Activated effector memory CD4-positive, alpha-beta T cell treated with Interleukin-2 at 50 U/mL for 16 hours (primary cell): ENCODE measurements at places on chromosomes 3 and 15.

DNA sequence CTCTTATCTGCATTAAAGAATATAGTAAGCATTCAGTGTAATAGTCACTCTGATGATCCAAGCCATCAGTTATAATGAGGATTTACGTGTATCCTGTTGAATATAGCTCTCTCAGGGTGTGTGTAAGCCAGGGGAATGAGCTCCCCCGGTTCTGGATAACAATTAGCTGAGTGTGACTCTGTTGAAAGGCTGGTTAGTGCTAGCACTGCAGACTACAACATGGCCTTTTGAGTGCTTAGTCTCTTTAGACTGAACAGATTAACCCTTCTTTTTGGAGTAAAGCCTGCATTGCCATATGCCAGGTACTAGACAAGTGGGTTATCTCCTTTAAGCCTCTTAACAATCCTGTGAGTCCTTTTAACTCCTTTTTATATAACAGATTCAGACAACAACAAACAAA lies 119.5 kb downstream of the TMEM108 start:
- no peak for DNase-seq

GRCh38 chr3:46427916-46428833 lies 21.1 kb downstream of the CCRL2 start:
- DNase-seq, result no peak

DNA sequence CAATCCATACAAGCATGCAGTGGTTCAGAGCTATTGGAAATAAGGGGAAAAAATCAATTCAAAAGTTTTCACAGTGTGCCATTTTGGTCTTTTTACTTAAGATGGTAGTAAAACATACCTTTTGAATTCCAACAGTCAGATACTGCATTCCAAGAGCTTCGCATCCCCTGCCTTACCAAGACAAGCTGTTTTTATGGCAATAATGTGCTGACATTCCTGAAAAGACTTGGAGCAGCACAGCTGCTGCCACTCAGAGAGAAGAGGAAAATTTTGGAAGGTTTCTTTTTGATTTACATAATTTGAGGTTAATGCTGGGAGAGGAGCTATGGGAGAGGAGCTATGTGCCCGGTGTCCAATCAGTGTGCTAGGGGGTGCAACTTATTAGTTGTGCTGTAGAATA lies 148.3 kb downstream of the FEZF2 start:
- DNase-seq, result no peak

GRCh38 chr15:85298941-85299340 lies 81.5 kb upstream of the AKAP13 start:
- DNase-seq, result no peak

DNA sequence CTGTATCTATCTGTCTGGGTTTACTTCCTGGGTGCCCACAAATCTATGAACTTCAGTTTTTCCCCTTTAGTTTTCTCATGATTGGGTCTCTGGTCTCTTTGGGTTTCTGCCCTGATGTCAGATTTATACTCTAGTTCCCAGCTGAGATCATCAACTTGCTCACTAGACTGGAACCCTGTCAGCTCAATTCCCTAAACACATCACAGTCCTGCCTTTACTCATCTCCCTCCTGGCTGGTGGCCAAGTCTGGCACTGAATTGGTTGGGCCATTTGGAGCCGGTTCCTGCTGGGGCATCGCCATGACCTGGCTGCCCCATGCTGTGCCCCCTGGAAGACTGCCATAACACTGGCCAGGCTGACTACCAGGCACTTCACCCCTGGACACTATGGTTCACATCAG lies 345.3 kb downstream of the CHST2 start:
- DNase-seq, result no peak

- DNase-seq, result peak; percentile 11
These were observed 13.7 kb downstream of the CELF6 start for GRCh38 chr15:72306211-72306785.

GRCh38 chr3:71254281-71255057 lies 329.1 kb downstream of the FOXP1 start:
- DNase-seq, result no peak

DNA sequence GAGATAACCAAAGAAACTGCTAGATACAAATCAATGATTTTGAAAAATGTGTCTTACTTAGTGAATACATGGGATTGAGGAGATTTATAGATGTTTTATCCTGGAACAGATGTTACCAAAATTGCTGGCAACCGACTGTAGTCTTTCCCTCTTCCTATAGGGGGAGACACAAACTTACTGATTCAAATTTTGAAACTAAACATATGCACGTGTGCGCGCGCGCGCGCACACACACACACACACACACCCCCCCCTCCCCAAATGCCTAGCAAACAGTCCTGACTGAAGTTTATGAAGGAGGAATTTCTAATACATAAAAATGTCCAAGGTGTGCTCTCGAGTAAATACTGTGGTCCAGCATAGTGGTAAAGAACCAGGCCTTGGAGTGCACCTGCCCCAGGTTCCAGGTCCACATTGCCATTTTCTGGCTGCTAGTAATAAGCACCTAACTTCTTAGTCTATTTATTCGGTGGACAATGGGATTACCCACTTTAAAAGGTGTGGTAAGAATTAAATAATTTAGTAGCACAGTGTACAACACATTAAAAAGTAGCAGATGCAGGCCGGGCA lies 18.5 kb upstream of the C3orf62 start:
- no peak for DNase-seq

- no peak for DNase-seq
These were observed 3.2 kb downstream of the DVL3 start for GRCh38 chr3:184158404-184158803.

DNA sequence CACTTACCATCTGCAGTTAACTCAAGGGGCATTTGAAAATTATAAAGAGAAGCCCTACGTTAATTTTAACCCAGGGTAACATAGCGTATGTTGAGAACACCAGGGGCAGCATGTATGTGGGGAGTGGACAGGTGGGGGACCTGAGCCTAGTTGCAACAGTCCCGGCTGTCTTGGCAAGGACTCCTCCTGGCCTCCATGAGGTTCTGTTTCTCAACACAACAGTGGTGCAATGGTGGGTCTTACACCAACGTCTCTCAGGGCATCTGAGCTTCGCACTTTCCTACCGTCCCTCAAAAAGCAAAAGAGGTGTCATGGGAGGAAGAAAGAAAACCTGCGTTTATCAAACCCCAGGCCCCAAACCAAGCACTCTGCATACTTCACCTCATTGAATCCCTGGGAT lies 50.6 kb downstream of the MGLL start:
- no peak for DNase-seq

GRCh38 chr3:191753196-191753595 lies 292.2 kb downstream of the PYDC2 start:
- no peak for DNase-seq

- DNase-seq, result no peak
These were observed 269.8 kb downstream of the THSD4 start for GRCh38 chr15:71385026-71385425.

DNA sequence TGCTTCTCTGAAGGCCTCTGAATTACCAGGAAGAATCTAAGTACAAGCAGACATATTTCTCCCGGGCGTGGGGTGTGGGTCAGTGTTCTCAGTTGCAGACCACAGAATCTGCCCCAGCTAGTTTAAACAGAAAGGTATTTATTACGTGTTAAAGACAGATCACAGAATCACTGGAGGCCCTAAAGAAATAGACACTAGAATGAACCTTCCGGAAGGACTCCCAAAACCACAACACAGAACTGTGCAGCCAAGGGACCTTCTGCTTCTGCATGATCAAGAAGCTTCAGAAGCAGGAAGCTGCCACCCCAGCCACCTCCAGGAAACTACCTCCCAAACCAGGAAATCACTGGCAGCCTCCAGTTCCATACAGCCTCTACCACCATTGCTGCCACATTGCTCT lies 32.7 kb upstream of the ZFAND6 start:
- no peak for DNase-seq

- no peak for DNase-seq
These were observed 160.4 kb downstream of the VGLL3 start for GRCh38 chr3:86830566-86830965.

- DNase-seq, result no peak
These were observed 613.8 kb upstream of the TBL1XR1 start for GRCh38 chr3:177811112-177811511.

- DNase-seq, result no peak
These were observed 24.1 kb downstream of the GABPB1 start for GRCh38 chr15:50330921-50331320.
